ENCODE measurements at places on chromosomes 4 and X.

DNA sequence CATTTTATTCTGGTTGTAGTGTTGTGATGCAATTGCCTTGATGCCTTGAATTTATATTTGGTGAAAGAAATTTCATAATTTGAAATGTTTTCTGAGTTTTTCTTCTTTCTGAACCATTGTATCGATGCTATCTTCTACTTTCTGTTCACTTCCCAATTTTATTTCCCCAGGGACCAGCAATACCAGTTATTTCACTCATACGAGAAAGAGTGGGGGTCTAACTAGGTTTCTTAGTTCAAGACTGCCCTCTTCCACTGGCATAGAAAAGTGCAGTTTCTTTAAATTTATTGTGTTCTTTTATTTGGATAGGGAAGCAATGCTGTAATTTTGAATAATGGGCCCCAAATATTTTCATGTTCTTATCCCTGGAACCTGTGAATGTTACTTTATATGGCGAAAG, 544.0 kb upstream of the ADGRL3 start:
- no peak for DNase-seq

GRCh38 chr4:109078724-109079123, 223.7 kb downstream of the COL25A1 start:
- DNase-seq, result peak; percentile 60

GRCh38 chrX:43969504-43970501, 3.4 kb downstream of the NDP start:
- DNase-seq, result peak; percentile 83

DNA sequence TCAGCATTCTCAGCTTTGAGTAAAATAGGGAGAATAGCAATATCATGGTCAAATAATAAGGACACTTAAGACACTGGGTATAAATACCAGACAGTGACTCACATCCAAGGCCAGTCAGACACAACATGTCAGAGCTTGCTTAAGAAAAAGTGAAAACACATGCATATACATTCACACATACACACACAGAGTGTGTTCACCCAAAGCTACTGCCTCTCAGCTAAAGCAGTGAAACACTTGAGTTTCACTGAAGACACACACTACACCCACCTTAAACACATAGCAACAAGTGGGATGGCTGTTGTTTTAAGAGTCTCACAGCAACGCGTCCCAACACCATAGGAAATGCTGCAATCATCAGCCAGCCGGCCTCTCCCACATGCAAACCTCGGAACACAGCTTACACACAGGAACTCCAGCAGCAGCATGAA, 14.4 kb downstream of the SHROOM4 start:
- peak; percentile 35 for DNase-seq

DNA sequence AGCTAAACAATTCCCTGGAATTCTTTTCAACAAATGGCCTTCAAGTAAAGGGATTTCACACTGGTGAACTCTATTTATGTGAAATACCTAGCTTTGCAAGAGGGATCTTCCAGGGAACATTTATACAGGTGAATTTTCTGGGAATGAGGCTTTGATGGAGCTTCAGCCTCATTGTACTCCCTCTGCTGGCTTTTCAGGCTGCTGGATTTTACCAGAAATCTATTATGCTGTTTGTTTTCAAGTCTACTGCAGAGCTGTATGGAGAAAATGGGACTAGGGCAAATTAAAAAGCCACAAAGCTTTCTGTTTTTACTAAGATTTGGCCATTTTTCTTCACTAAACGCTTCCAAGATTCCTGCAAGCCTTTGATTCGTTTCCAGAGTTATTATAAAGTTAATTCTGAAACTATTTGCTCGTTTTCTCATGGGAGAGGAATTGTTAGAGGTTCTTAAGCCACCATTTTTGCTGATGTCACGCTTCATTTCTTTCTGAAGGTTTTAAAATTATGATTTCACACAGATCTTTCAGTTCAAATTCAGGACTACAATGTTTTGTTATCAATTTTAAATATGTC, 31.6 kb downstream of the KDM6A start:
- DNase-seq, result no peak

DNA sequence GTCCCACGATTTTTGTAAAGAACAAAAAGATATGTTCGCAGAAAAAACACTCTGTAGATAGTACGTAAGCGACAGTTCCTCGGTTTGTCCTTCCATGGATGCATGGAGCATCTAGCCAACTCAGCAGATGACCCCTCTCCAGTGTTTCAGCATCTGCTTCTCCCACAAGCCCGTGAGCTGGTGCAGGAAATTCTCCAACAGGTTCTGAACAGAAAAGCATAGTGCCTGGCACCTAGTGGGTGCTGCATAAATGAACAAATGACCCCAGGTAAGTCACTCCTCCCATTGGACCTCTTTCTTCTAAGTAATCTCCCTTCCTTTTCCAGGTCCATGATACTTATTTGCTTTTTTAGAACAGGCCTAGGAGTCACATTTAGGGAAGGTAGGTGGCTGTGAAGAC, 966 bp upstream of the KIAA0232 start:
- DNase-seq, result no peak

DNA sequence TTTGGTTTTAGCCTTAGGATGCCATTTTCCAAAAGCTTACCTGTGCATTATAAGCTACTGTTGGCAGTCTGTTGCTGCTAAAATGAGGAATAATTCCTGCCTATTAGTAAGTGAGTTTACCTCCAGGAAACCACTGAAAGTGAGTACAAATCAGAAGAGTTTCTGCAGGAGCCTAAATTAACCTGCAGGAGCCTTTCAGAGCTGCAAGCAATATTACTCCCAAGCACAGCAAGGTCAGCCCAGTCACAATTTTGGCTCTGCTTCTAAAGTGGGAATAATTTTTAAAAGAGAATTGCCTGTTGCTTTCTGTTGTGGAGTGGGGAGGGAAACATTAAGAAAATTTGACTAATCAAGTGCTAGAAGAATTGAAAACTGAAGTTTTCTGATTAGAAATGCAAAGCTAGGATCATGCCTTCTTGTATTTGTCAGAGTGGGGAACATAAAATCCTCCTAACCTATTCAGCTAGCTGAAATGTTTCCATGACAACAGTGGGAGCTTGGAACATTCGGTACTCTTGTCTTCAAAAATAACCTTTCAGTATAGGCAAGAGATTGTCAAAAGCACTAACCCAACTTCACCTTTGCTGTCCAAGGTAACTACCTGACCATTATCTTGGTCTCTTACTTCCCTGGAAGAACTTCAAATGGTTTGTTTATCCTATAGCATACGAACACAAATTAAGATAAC, 193.2 kb downstream of the COMMD8 start:
- no peak for DNase-seq

DNA sequence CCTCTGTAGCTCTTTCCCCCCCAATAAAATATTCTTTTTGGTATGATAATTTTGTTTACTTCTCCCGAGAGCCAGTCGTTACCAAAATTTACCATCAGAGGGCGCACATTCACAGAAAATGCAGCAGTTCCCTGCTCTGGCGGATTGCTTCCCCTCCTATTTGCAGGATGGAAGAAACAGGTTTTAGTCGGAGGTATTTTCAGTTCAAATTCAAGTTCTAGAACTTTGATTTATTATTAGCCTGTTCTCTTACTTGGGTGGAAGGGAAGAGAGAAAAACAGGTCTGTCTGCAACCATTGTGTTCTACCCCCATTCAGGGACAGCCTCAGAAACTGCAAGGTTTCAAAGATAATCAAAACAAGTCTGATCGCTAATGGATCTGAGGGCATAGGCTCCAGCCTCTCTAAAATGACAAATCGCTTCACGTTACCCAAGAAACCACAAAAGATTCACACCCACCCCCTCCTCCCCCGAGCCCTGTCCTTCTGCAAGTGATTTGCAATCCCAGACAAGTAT, 263.8 kb upstream of the RPS6KA3 start:
- DNase-seq, result peak; percentile 34

GRCh38 chrX:68822641-68823410, 6.0 kb upstream of the EFNB1 start:
- peak; percentile 67 for DNase-seq

DNA sequence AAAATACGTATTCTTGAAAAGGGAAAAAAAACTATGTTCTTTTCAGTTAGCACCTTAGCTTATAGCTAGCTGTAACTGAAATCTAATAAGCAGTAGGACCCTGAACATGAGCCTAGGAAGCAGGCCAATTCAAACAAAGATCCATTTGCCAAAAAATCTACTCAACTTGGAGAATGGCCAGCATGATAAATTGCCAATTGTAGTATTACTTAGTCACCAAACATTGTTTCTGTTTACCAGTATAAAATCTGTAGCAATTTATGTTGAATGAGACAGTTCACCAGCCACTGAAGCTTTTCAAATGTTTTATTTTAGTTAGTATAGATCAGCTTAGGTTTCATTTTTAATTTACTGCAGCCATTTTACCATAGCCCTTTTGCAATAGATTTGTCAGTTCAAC, 323.6 kb upstream of the DIPK2B start:
- DNase-seq, result no peak

GRCh38 chr4:42579903-42580302, 77.0 kb downstream of the ATP8A1 start:
- DNase-seq, result no peak

GRCh38 chr4:4888695-4889094, 29.2 kb downstream of the MSX1 start:
- DNase-seq, result no peak

GRCh38 chrX:19746919-19747651, 140.3 kb downstream of the SH3KBP1 start:
- DNase-seq, result no peak

DNA sequence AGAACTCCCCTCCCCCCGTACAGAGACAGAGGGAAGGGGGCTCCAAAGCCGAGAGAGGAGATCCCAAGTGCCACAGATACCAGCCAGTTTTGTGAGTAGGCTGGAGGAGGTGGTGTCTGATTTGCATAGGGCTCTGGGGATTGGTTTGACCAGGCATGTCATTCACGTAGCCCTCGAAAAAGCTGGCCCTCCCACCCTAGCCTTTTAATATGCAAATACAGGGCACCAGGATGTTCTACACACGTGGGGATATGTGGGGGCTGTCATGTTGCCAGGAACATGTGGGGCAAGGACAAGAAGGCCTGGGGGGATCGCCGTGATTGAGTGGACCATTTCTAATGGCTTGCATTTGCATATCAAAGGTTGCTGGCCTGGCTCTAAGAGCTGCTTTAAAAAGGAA, 272.9 kb downstream of the PPP1R2C start:
- no peak for DNase-seq

GRCh38 chr4:76641351-76641750, 206.3 kb downstream of the SHROOM3 start:
- no peak for DNase-seq
